Suppressor macrophage treated with lipopolysaccharide for 1 hour (primary cell): ENCODE measurements at places on chromosomes 4 and X.
A peak's percentile ranks its signal among the peaks of the same experiment; 100 is the strongest.

GRCh38 chr4:167622481-167623240 lies 388.4 kb upstream of the SPOCK3 start:
- peak; percentile 70 for DNase-seq

DNA sequence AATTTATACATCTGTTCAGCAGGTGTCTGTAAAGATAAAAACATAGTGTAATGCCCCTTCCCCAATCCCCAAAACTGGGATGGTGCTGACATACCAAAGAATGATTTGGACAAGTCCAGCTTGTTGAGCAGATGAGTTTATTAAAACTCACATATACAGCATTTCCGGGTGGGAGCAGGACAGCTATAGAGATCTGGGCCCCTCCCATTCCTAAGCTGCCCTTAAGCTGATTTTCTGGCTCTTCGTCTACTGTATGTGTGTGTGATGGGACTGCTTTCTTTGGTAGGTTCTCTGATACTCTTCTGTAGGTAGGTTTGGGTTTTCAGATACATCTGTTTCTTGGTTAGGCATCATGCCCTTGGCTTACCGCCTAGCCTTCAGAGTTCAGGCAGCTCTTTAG lies 703.7 kb upstream of the PCDH10 start:
- no peak for DNase-seq

DNA sequence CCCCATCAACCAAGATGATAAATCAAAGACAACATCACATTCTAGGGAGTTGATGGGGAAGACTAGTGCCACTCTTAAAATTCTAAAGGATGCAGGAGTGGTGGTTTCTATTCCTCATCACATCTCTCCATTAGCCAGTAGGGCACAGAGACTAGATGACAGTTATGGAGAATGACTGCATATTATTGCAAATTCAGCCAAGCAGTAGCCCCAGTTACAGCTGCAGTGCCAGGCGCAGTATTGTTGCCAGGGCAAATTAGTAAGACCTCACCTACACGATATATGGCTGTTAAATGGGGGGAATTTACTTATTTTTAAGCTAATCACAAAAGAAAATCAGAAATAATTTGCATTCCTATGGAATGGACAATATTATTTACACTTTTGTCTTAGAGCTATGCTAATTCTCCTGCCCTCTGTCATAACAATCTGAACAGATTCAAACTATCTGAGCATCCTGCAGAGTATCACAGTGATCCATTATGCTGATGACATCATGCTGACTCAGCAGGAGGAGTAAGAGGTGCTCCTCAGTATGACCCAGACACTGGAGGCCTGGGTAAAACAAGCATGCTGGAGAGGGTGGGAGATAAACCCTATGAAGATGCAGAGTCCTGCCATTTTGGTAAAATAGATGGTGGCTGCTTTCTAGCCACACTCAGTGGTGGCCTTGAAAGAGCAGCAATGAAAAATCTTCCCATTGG lies 24.7 kb downstream of the ETNPPL start:
- DNase-seq, result no peak

DNA sequence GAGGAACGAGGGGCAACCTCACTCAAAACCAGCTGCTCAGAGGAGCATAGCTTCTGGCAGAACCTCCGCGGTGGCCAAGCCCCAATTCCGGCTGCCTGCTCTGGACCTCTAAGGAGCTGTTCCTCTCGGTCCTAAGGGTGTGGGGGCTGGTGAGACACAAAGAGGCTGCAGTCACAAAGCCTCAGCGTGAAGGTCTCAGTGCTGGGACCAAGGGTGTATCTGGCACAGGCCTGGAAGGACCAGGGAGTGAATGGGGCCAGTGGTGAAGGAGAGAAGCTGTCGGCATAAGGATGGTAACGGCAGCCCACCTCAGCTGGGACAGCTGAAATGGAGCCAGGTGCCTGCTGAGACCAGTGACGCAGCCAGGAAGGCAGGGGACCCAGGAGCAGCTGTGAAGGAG lies 5.3 kb downstream of the PDE6B start:
- DNase-seq, result no peak
